Fibroblast of pulmonary artery (primary cell): ENCODE measurements at places on chromosomes 6 and 20.
A peak's percentile ranks its signal among the peaks of the same experiment; 100 is the strongest.

DNA sequence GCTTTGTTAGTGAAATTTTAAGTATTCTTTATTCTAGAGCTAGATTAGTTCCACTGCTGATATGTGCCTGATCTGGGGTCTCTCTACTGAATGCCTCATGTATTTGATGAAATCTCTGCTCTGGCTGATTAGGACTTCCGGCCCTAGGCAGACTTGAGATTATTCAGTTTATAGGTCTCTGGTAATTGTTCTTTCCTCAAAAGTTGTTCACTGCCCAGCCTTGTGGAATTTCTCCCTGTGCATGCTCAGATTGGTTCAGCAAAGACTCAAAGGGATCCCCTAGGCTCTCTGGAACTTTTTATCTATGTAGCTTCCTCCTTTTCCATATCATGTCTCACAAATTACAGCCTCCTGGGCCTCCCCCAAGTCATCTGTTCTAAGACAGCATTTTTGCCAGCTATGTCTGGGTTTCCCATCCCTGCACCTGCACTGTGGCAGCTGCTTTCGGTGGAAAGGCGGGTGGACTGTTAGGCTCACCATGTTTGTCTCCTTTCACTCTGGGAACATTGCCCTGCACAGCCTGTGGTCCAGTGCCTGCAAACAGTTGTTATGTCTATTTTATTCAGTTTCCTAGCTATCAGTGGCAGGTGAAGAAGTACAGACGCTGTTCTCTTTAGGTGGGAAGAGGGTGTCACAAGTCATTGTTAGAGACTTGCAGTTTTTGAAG lies 73.7 kb downstream of the RPP40 start:
- no peak for DNase-seq

- DNase-seq: peak; percentile 78
Observed at GRCh38 chr20:52279706-52280105, 88.1 kb upstream of the ZFP64 start.

GRCh38 chr20:46291401-46291800 lies 16.9 kb downstream of the CDH22 start:
- no peak for DNase-seq

GRCh38 chr6:14559746-14560536 lies 442.4 kb downstream of the CD83 start:
- DNase-seq: no peak

DNA sequence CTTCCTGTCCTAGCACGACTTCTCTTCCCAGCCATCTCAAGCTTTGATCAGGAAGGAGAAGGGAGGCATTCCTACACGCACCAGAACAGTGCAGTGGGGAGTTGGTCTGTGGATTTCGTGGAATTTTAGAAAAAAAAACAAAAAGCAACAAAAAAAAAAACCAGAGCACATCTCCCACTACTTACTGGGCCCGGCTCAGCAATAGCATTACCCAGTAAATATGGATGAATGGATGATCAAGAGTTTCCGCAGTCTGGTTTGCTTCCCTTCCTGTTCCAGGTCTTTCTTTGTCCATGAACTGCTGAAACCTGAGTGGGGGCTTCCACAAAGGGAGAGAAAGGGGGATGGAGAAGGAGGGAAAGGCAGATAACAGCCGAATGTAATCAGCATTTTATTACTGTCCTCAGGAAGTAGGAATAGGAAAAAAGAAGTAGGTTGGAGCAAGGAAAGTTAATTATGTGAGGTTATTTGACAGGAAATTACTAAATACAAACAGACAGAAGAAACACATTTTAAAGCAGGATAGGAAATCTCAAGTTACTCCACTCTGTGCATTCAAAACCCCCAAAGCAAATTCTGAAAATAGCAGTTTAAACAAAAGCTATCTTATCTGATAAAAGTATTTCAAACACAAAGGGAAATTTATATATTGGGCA lies 349.0 kb downstream of the PRL start:
- peak; percentile 20 for DNase-seq

DNA sequence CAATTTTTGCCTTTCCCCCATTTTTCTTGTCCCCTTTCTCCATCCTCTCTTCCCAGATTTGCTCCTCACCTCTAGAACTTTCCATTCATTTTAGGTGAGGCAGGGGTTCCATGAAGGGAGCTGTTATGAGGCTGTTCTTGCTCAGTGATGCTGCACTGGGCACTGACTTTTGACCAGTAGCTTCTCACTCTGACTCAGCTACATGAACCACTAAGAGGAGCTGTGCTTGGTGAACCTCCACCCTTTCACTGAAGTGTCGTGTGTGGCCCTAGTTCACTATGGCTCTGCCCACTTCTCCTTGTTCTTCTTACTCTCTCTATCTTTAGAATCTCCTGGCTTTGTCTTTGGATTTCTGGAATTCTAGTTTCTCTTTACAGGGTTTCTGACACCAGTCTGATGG lies 307.1 kb upstream of the RNF24 start:
- DNase-seq: no peak

DNA sequence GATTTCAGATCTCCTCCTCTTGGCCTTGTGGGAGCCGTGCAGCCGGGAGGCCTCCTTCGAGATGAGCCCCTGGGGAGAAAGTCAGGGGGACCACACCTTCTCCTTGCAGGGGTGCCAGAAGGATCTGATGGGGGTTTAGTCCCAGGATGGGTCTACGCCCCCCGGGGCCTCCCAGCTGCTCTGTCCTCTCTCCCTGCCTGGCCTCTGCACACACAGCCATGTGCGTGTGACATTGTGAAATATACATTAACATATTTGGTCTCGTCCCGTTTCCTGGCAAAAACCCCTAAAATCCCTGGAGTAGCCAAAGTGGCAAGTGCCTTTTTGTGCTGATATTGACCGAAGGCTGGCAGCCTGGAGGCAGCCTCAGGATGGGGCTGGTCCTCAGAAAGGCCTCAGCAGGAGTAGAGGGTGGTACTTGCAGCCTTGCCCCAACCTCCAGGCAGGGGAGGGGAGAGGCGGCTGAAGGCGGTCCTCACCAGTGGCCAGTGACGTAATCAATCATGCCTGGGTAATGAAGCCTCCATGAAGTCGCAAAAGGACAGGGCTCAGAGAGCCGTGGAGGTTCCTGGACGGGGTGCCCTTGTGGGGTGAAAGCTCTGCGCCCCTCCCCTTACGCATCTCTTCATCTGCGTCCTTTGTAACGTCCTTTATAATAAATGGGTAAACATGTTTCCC lies 5.1 kb upstream of the HELZ2 start:
- no peak for DNase-seq

DNA sequence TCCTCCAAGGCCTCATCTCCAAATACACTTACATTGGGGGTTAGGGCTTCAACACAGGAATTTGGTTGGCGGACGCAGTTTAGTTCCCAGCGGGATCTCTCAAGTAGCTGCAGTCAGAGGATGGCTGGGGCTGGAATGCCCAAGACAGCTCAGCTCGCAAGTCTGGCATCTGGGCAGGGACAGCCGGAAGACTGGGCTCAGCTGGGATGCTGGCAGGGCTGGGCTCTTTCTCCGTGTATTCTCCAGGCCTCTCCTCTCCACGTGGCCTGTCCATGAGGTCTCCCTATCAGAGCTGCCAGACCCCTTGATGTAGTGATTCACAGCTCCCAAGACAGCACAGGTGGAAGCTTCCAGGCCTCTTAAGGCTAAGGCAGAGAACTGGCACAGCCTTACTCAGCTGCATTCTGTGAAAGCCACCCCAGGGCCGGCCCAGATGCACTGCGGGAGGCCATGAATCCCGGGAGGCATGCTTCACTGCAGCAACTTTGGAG lies 5.0 kb downstream of the FGD2 start:
- DNase-seq: no peak

GRCh38 chr6:91718198-91718597 lies 1131.3 kb upstream of the MAP3K7 start:
- DNase-seq: no peak

GRCh38 chr20:37564388-37565133 lies 36.9 kb upstream of the BLCAP start:
- DNase-seq: peak; percentile 18

DNA sequence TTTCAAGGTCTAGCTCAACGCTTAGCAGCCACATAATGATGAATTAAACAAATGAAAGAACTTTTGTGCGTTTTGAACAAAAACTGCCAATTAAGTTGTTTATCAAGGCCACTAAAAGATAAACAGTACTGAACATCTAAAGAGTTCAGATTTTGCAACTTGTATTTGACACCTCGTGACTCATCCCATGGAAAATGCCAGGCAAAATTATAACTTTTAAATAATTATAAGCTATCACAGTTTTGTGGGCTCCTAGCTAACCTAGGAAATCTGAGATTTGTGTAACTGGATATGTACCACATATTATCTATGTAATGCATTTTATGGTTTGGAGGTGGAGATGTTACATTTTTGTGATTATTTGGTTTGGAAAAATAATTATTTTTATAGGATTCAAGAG lies 9.6 kb upstream of the BAG2 start:
- no peak for DNase-seq

DNA sequence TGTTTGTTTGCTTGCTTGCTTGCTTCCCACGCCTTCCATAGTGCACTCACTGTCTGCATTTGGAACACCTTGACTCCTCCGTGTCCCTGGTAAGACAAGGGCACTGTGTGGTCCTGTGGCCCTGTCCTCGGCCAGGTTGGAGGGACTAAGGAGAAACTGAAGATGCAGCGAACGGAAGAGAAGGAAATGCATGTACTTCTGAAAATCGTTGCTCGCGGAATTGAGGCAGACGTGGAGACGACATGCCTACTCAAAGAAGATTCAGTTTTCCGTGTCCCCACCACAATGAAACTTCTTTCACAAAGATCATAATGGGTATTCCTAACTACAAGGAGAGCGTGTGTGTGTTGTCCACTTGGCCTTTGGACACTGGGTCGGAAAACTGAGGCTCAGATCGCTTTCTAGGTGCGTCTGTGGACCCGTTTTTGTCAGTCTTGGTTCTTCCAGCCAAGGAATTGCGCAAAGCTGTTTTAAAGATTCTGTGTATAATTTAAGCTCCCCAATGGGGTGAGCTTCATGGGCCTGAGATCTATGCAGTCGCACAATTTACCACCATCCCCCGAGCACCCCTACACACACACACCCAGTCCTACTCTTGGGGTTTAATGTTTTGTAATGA lies 120.4 kb upstream of the ZNF184 start:
- no peak for DNase-seq

- no peak for DNase-seq
Observed at GRCh38 chr6:79810871-79811270, 136.5 kb downstream of the ELOVL4 start.

DNA sequence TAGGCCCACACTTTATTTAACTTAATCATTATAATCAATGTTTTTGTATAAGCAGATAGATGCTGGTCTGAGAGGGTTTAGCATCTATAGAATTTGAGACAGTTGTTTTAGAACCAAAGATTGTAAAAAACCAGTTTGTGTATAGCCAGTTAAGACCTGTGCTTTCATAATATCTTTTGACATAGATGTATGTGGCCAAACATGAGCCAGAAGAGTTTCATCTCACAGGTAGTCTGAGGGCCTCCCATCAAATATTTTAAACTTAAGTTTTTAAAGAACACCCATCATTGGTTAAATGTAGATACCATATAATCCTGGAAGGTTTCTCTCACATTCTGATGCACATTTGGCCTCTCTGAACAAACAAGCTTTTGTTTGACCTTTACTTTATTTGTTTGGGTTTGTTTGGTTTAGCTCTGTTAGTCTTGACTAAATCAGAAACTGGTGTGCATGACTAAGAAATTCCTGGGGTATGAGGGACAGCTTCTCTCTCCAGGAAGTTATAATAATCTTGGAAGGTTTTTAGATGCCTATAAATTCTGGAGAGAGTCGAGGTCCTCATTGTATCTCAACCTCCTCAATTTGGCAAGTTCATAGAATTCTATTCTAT lies 58.0 kb upstream of the TMEM200A start:
- DNase-seq: peak; percentile 16

DNA sequence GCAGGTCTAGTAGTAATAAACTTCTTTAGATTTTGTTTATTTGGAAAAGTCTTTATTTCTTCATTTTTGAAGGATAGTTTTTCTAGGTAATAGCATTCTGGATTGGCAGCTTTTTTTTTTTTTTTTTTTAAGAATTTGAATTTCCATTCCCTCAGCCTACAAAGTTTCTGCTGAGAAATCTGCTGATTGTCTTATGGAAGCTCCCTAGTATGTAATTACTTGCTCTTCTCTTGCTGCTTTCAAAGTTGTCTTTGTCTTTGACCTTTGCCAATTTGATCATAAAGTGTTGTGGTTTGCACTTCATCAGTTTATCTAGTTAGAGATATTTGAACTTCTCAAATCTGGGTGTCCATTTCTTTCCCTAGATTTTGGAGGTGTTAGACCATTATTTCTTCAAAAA lies 82.2 kb upstream of the GMDS start:
- no peak for DNase-seq

DNA sequence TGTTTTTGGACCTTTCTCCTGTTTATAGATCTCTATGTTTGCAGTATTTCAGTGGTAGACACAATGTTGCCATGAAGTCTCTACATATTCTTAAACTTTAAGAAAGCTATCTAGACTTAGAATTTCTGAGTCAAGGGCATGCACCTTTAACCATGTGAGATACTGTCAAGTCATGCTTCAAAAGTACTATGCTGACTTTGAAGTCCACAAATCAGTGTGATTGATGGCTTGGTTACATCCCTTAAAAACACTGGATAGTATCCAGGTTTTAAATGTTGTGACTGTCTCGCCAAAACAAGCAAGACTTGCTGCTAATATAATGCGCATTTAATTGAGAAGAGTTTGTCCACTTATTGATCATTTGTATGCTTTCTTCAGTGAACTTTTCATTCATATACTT lies 30.5 kb downstream of the ZNF334 start:
- no peak for DNase-seq

- DNase-seq: no peak
Observed at GRCh38 chr6:35320031-35320410, 22.3 kb upstream of the PPARD start.

- no peak for DNase-seq
Observed at GRCh38 chr6:158257781-158258180, 54.5 kb upstream of the TULP4 start.

- peak; percentile 28 for DNase-seq
Observed at GRCh38 chr6:15948930-15949900, 179.7 kb upstream of the MYLIP start.

DNA sequence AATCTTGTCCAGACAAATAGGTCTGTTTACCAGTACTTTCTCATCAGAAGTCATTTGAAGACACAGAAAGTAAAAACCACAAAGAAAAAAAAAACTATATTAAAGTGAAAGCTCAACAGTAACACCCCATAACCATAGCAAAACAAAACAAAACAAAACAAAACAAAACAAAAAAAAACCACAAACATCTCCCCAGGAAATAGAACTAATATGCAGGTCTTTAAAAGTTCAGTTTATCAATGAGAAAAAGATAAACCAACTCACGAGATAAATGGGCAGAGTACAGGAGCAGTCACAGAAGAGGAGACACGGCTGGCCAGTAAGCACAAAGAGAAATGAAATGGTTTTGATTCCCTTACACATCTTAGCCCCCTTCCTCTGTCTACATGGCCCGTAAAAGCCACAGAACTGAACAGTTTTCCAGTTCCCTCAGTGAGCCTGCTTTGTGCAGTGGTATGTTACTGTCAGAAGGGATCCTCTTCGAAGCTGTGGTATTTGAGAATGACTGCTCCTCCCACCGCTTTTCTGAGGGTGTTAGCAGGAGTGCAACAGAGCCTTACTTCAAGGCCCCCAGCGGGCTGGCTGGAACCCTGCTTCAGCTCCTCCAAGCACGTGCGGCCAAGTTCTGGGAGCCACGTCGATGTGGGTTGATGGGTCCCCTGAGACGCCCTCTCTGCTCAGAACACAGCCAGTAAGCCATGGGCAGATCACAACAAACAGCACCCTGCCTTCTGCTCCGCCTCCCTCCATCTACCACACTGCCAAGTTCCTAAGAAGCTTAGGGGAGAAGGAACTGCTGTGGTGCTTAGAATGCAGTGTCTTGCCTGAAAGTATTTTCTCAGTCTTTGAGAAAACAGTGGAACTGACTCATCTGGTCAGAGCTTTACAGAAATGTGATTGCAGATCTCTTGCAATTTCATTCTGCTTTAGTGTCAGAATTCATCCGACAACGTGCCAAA lies 14.0 kb downstream of the UST start:
- peak; percentile 91 for DNase-seq

GRCh38 chr6:154012852-154013251 lies 26.2 kb upstream of the OPRM1 start:
- no peak for DNase-seq
